Globus pallidus (tissue), 1 donor: ENCODE measurements at places on chromosomes 6 and 20.

- DNase-seq, result no peak
These were observed 31.6 kb upstream of the FOXC1 start for GRCh38 chr6:1577896-1578745.

DNA sequence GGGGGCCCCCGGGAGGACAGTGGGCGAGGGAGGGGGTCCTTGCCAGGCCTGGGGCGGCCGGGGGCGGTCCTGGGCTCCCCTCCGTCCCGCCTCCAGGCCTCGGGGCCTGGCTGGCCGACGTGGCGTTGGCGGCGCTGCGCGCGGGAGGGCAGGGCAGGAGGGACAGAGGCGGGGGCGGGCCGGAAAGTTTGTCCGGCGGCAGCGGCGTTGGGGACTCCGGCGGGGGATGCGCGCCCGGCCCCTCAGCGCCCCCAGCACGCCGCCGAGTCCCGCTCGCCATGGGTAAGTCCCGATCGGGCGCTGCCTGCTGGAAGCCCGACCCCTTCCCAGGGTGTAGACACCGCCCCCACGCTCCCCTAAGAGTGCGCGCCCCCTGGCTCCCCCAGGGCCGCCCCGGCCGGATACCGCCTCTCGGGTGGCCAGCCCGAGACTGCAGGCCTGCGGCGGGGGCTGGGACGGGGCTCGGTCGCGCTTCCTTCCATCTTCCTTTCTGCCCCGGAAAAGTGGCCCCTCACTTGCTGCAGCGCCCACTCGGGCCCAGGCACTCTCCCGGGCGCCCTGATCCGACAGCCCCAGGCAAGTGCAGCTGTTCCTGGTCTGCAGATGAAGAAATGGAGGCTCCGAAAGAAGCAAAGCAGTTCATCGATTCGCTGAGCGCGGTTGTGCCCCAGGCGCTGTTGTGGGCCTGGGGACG is at the start of gene SLC2A10:
TSS of gene SLC2A10 (plus strand) at position 191 of the 694 bp plus-strand sequence. CDS start at position 279, 88 bp downstream.
- no peak for DNase-seq

GRCh38 chr6:53803081-53803860 is 8.5 kb downstream of the LRRC1 start:
- no peak for DNase-seq

DNA sequence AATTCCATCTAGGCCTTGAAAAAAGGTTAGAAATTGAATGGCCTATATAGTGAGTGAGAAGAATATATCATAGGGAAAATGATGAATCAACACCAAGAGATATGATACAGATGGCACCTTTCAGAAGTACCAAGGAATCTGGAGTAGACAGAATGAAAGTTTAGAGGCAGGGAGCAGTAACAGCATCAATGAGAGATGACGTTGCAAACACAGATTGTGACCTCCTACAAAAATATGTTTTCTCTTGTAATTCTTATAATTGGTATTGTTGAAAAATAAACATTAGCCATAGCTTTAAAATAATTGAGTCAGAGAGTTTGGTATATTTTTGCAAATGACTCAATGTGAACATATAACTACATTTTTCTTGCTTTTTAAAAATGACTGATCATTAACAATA is 1223.1 kb upstream of the GJE1 start:
- DNase-seq, result no peak

GRCh38 chr20:2809690-2810089 is 5.1 kb upstream of the C20orf141 start:
- DNase-seq, result no peak

- DNase-seq, result peak; percentile 36
These were observed 41.5 kb upstream of the KCNQ5 start for GRCh38 chr6:72580281-72580940.

DNA sequence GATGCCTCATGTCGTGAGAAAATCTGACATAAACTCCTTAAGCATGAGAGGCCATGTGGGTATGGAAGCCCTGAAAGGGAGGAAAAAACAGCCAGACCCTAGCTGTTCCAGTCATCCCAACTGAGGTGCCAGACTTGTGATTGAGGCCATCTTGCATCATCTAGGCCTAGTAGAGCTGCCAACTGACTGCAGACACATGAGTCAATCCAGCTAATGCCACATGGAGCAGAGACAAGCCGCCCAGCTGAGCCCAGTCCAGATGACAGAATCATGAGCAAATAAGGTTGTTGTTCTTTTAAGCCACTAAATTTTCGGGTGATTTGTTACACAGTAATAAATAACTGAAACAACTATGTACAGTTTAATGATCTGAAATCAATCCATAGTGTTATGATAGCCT is 680.9 kb downstream of the MAFB start:
- DNase-seq, result no peak

- DNase-seq, result no peak
These were observed 158.3 kb upstream of the OGFRL1 start for GRCh38 chr6:71130277-71130676.

GRCh38 chr6:157019733-157020132 is 242.6 kb downstream of the ARID1B start:
- DNase-seq, result peak; percentile 12

- no peak for DNase-seq
These were observed 21.0 kb upstream of the RIN2 start for GRCh38 chr20:19737025-19737424.

DNA sequence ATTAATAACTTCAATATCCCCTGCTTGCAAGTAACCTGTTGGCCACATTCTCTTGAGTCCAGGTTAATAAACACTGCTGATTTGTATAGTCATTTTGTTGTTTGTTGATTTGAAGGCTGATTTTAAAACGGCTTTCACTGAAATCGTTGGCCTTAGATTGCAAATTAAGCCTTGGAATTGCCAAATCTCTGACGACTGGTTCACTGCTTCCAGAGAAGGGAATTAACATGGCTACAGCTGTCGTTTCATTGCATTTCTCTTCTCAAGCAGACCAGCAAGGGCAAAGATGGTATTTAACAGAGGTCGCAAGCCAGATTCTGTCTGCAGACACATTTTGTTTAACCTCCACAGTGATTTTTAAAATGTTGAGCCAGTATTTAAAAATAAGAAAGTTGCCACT is 470.9 kb downstream of the TFAP2A start:
- no peak for DNase-seq

GRCh38 chr6:42241915-42242314 is 24.3 kb upstream of the MRPS10 start:
- DNase-seq, result no peak

- no peak for DNase-seq
These were observed 51.2 kb downstream of the GRIK2 start for GRCh38 chr6:101444717-101445116.

DNA sequence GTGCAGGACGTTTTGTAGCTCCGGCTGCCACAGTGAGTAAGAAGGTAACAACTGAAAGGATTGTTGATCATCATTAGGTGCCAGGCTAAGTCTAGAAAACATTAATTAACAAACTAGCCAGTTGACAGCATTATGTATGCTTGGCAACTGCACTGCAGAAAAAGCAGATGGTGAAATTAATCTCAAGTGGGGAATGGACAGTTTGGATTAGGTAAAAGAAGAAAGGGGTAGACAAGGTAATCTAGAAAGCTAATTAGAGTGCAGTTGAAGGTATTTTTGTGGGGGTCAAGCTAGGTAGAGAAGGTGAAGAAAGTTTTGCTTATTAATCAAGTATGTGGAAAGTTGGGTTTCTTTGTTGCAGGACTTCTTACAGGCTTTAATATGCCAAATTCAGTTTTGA is 69.7 kb upstream of the HINT3 start:
- DNase-seq, result no peak

DNA sequence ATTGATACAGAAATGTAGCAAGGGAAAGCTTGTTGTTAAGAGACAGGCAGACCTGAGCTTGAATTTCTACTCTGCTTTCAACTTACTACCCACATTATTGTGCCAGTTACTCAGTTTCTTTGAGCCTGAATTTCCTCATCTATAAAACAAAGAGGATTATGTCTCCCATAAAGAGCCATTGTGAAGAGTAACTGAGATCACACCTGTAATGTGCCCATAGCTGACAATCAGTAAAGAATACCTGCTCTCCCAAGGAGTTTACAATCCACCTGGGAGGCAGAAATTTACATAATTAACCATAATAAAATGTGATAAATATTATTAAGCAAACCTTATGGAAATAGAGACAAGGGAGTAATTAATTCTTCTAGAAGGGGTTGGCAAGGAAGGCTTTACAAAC is 204.9 kb downstream of the EPM2A start:
- no peak for DNase-seq

DNA sequence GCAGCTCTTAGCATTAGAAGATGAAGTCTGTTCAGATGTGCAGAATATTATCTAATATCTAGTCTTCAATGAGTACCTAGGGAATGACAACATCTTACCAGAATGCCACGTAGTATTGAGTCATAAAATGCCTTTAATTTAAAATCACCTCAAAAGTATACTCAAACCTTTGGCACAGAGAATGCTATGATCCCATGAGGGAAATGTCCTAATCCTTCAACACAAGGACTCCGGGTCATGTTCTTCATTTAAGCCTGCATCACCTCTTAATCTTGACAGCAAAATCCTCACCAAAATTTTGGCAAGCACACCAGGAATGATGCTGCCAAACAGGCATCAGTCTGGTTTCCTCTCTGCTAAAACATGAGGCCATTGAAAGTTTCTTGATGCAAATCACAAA is 23.6 kb upstream of the MARCKS start:
- no peak for DNase-seq

DNA sequence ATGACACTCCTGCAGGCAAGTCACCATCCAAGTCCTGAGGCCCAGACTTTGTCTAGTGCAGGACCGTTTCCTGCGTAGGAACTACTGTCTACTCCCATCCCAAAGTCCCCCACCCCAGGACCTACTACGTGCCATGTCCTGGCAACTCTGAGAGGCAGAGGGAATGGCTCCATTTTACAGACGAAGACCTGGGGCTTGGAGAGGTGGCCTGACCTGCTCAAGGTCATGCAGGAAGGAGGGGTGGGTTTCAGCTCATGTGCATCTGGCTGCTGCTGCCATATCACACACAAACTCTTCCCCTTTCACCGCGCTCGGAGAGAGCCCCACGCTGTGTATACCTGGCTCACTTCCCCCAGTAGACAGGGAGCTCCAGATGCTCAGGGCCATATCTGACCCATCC is 1.2 kb upstream of the NOL4L start:
- no peak for DNase-seq

DNA sequence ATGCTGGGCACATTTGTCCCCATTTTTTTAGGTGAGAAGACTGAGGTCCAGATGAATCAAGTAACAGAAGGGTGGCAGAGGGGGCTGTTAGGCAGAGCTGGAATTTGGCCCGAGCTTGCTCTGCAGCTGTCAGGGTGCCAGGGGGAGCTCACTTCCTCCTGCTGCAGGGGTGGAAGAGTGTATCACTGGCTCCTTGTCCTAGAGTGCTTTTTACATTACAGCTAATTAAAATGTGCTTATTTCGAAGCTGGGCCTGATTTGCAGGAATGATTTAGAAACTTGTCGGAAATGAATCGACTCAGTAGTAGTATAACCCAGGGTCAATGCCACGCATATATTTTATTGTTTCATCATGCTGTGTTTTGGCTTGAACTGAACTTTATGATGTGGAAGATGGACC is 11.1 kb downstream of the TOX2 start:
- DNase-seq, result no peak

- DNase-seq, result no peak
These were observed 156.5 kb downstream of the SMOC2 start for GRCh38 chr6:168597471-168597875.

- no peak for DNase-seq
These were observed 88.4 kb upstream of the PLEKHG1 start for GRCh38 chr6:150511313-150511712.
